ENCODE measurements at places on chromosomes 1 and 21.

DNA sequence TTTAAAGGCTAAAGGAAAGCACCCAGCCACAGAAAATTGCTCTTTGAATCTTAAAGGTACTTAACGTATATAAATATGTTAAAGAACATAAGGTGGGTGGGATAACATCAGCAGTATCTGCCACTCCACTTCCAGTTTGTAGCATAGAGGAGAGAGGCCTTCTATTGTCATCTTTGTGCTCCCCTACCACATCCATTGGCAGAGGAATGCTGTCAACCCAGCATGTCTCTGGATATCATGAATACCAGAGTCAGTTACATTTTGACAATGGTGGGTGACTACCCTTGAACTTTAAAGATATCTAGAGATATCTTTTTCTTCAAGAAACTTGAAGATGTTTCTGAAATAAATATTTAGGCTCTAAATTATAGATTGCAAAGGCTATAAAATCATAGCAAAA, 283.2 kb upstream of the LRRC7 start:
- no peak overlapping the region for H3K4me3 ChIP-seq
- H3K36me3 ChIP-seq: no peaks in the 10 kb centered on the region
- H3K27ac ChIP-seq: no peak overlapping the region
- H3K4me1 ChIP-seq: no peaks in the 10 kb centered on the region
- H3K27me3 ChIP-seq: no peaks in the 10 kb centered on the region

DNA sequence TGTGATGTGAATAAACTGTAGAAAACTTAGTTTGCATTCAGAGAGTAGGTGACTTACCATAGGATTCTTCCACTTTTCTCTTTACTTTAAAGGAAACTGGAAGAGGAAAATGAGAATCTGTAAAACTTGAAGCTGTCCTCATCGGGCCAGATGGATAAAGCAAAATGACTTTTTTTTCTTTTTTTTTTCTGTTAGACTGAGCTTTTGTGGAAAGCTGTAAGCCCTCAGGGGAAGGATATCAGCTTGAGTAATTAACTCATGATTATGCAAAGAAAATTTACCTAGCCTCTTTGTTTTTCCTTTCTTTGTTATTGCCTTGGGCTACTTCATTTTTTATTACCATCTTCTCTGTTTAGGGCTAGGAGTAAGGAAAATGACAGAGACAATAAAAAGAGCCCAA, 53.4 kb downstream of the DPH5 start:
- no peaks in the 10 kb centered on the region for H3K4me1 ChIP-seq
- DNase-seq: no peak
- H3K27ac ChIP-seq: no peak overlapping the region
- H3K36me3 ChIP-seq: no peaks in the 10 kb centered on the region
- H3K4me3 ChIP-seq: no peak overlapping the region
- no peaks in the 10 kb centered on the region for H3K27me3 ChIP-seq

GRCh38 chr1:5934058-5934884, 58.0 kb downstream of the NPHP4 start:
- no peak overlapping the region for H3K27ac ChIP-seq
- H3K36me3 ChIP-seq: no peaks in the 10 kb centered on the region
- DNase-seq: no peak
- no peak overlapping the region for H3K4me3 ChIP-seq
- no peaks in the 10 kb centered on the region for H3K4me1 ChIP-seq
- H3K27me3 ChIP-seq: no peaks in the 10 kb centered on the region

GRCh38 chr1:30872033-30872947, 36.3 kb downstream of the SDC3 start:
- H3K4me1 ChIP-seq: no peaks in the 10 kb centered on the region
- H3K4me3 ChIP-seq: no peak overlapping the region
- no peaks in the 10 kb centered on the region for H3K27me3 ChIP-seq
- DNase-seq: no peak
- H3K36me3 ChIP-seq: no peaks in the 10 kb centered on the region
- no peak overlapping the region for H3K27ac ChIP-seq

DNA sequence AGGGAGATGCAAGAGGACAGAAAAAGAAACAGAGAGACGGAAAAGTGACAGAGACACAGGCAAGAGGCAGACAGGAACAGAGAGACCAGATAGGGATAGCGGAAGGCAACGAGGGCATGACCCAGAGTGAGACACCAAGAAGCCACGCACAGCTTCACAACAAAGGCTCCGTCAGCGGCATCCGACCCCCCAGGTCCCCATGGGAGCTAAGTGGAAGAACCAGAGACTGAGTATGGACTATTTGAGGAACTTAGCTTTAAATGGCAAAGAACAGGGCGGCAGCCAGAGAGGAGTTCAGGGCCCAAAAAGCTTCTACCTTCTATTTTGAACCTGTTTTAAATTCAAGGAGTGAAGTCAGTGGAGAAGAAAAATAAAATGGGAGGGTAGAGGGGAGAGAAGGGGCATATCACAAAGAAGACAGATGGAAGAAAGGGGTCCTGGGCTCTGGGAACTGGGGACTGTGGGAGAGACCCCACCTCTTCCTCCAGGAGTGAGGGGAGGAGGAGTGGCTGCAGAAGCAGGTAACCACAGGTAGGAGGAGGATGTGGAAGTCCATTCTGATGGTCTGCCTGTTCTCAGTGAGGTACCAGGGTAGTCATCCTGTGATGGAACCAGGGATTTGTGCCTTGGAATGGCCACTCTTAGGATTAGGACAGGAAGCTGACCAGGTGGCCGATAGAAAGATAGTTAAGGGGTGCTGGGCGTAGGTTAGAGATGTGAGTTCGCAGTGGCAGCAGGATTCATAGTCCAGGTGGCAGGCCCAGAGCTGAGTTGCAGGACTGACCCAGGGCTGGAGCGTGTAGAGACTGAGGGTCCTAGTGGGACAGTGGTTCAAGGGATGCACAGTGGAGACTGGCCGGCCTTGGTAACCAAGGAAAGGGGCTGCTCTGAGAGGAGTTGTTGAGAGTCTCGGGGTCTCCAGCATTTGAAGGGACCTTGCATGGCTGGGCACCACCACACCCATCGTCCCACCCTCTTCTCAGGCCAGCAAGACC, 37.7 kb downstream of the CSMD2 start:
- no peaks in the 10 kb centered on the region for H3K36me3 ChIP-seq
- no peak overlapping the region for H3K4me3 ChIP-seq
- H3K4me1 ChIP-seq: no peaks in the 10 kb centered on the region
- no peak overlapping the region for H3K27ac ChIP-seq
